Activated T-helper 1 cell treated with Interleukin-2 at 50 U/mL for 16 hours (primary cell): ENCODE measurements at places on chromosomes 16 and 17.
A peak's percentile ranks its signal among the peaks of the same experiment; 100 is the strongest.

GRCh38 chr17:55238179-55238930, 26.4 kb upstream of the HLF start:
- DNase-seq: peak; percentile 83

- DNase-seq: no peak
Observed at GRCh38 chr17:69228576-69228975, at the start of gene ABCA10. Gene ABCA10 (minus strand): TSS chr17:69228824. CDS start chr17:69225358, 3,466 bp downstream.

DNA sequence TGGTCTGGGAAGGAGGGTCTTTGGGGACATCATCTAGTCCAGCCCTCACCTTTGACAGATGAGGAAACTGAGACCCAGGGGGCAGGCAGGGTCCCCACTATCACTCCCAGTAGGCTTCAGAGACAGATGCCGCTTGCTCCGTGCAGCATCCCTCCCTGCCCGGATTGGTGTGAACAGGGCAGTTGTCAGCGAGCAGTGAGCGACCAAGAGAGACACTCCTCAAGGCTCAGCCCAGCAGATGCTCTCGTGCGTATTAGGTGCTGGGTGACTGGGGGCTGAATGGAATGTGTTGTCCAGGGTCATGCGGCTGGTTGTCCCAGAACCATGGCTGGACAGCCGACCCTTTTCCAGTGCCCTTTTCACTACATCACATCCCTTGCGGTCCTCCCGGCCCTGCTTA, 49.0 kb downstream of the MPRIP start:
- DNase-seq: no peak

GRCh38 chr17:16456742-16457316, 35.2 kb downstream of the LRRC75A start:
- no peak for DNase-seq

- DNase-seq: no peak
Observed at GRCh38 chr16:76195056-76195455, 82.1 kb upstream of the CNTNAP4 start.

- no peak for DNase-seq
Observed at GRCh38 chr16:69906838-69907401, 44.2 kb upstream of the CLEC18A start.

DNA sequence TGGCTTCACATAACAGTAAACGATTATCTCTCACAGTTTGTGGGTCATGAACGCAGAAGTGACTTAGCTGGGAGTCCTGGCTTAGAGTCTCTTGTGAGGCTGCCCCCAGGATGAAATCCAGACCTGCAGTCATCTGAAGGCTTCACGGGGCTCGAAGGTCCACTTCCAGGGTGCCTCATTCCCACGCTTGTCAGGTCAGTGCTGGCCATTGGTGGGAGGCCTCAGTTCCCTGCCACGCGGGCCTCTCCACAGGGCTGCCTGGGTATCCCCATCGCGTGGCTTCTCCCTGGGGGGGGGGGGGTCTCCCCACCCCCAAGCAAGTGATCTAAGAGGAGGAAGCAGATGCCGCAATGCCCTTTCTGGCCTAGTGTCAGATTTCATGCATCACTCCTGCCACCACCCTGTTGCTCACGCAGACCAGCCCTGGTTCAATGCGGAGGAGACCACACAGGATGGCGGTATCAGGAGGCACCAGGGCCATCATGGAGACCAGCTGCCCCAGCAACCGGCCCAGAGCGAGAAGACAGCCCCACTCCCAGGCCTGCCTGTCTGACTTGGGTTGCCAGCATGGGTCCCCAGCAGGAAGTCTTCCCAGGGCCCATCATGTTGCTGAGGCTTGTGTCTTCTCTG, 77.3 kb upstream of the CDH5 start:
- no peak for DNase-seq

DNA sequence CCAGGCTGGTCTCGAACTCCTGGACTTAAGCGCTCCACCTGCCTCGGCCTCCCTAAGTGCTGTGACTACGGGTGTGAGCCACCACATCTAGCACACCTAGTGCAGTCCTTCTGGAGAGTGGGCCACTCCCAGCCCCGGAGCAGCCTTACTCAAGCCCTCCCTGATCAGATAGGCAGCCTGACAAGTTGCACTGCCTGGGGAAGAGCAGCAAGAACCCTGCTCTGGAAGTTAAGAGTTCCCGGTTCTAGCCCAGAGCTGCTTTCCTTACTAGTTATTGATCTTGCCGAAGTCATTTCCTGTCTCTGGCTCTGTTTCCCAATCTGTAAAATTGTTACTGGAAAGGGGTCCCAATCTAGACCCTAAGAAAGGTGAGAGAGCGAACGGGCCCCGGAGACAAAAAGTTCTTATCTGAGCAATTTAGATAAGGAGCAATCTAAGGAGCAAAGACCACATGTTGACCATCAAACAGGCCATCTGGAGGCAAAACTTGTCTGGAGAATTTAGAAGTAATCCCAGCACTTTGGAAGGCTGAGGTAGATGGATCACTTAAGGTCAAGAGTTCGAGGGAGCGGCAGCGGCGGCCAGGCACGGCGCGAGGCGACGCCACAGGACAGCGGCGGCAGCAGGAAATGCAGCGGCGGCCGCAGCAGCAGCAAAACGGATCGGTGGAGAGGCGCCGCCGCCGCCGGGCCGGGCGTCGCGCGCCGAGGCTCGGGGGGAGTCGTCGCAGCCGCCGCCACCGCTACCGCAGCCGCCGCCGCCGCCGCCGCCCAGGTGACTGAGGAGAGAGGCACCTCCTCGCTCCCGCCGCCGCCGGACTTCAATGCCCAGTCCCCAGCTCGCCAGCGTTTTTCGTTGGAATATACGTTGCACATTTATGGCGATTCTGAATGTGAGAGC, 4.3 kb upstream of the NAGLU start:
- DNase-seq: peak; percentile 43

DNA sequence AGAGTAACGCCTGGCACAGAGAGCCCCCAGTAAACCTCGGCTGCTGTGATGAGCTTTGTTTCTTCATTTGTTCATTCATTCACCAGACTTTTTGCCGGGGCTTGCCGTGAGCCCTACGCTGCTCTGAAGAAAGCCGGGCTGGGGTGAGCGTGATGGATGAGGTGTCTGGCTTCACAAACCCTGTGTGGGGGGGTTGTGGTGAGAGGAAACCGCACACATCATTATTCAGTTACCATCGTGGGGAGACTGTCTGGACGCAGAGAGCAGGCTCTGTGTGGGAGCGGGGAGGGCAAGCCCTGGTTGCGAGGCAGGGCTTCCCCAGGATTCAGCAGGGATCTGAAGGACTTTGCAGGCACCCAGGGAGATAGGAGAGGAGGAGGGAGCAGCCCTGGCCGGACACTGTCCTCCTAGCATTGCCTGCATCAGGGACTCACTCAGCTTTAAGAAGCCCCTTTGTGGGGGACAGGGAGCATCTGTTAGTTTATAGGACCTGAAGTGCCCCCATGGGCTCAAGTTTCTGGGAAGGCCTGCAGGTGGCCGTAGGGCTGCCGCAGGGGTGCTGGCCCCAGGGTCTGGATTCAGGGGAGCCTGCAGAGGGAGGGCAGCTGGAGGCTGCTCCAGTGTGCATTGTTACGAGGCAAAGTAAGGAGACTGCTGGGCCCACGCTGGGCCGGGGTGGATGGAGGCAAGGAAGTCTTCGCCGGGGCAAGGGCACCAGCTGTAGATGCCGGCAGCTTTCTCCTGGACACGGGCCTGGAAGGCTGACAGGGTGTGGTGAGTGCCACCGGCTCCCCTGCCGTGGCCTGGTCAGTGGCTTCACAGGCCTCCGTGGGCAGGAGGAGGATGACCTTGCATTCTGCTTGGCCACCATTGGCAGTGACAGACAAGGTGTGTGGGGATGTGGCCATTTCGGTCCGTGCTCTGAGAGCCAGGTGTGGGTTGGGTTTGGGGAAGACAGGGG, 334.5 kb downstream of the SEC14L1 start:
- DNase-seq: peak; percentile 49

GRCh38 chr17:76273445-76274111, 8.4 kb downstream of the UBALD2 start:
- no peak for DNase-seq

DNA sequence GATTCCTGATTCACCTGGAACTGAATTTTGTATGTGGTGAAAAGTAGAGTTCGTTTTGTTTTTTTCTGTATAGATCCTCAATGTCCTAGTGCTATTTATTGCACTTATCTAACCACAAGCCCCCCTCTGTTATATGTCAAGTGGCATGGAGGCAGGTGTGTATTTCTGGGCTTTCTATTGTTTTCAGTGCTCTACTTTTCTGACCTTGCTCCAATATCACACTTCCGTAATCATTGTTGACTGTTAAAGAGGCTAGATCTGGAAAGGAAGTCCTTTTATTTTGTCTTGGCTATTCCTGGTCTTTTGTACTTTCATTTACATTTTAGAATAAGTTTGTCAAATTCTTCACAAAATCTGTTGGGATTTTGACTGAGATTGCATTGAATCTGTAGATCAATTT, 26.8 kb upstream of the FBXO47 start:
- DNase-seq: no peak

DNA sequence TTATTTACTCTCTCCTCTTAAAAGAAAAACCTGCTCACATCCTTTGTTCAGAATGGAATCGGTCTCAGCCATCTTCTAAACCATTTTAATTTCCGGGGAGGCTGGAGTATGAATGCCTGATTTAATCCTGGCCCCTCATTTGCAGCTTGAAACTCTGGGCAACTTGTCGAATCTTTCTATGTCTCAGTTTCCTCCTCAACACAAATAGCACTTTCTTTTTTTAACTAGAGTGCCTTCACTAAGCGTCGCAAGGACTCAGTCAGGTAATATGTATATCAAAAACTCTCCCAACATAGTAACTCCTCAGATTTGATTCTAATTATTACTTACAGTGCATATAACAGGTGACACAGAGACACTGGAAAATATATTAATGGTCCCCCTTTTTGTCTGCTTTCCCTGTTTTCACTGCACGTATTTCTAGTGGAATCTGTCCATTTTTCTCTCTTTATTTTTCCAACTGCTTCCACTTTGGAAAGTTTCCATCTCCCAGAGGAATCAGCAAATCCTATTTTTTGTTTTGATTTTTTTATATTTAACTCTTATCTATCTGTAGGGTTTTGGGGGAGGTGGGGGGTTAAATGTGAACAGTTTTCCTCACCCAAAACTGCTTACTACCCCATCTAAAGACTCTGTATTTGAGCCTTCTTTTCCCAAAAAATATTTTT, 18.6 kb downstream of the SNN start:
- DNase-seq: no peak

GRCh38 chr16:85158743-85159178, 46.5 kb upstream of the CIBAR2 start:
- no peak for DNase-seq

DNA sequence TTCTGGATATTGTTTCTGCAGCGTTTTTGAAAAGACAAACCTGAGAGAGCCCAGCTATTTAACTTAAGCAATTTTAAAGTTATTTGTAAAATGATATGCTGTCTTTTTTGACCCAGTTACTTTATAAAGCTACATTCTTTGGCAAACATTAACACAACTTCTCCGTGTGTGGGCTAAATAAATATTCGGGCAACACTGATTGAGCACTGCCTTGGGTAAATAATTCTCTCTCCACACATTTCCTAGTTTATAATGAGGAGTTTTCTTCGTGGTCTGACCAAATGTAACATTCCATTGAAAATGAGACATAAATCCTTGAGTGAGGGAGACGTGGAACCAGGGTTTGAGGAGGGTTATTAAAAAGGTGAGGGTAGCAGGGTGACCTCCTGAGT, 142.8 kb downstream of the WWOX start:
- DNase-seq: no peak

- DNase-seq: no peak
Observed at GRCh38 chr16:46737621-46738214, 10.4 kb downstream of the MYLK3 start.

DNA sequence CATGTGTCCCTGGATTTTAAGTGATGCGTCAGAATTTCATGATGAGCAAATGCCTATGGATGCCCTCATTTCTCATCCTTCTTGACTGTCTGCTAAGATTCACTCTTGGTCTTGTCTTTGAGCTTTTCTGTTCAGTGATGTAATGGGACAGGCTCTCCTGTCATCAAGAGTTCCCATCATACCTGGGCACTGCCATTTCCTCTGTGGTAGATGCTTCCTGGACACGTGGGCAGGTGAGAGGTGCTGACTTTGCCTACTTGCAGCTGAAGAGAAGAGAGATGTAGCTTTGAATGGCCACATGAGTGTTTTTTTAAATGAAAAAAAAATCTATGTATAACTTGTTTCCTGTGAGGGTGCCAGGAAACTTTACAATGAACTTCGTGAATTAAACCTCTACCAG, 557.7 kb downstream of the MAF start:
- no peak for DNase-seq

DNA sequence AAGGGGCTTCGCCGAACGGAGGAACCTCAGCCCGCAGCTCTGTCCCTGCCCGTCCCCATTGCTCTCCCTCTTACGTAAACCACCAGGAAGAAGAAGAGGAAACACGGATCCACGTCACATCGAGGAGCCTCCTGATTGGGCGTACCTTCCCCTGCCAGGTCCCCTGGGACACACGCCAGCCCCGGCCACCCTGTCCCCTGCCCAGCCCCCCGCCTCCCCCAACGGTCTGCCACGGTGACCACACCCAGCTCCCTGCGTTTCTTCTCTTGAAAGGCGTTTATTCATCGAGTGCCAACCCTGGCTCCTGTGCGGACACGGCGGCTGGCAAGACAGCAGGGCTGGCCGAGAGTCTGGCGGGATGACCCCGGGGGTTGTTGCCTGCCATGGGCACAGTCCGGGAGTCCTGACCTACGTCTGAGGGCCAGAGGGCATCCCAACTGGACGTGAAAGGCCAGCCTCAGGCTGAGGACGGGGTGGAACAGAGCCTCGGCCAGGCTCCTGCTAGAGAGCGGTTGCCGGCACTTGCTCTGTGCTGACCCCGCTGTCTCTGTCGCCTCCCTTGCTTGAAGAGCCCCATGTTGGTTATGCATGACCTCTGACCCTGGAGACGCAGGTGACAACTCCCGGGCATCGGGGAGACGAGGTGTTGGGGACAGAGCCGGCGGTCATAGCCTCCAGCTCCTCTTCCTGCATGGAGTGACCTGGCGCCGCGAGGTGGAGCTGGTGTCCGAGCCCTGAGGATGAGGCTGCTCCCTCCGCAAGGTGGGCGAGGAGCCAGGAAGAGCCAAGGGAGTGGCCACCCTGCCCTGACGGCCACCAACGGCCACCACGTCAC, 40.5 kb upstream of the ACSF3 start:
- no peak for DNase-seq

DNA sequence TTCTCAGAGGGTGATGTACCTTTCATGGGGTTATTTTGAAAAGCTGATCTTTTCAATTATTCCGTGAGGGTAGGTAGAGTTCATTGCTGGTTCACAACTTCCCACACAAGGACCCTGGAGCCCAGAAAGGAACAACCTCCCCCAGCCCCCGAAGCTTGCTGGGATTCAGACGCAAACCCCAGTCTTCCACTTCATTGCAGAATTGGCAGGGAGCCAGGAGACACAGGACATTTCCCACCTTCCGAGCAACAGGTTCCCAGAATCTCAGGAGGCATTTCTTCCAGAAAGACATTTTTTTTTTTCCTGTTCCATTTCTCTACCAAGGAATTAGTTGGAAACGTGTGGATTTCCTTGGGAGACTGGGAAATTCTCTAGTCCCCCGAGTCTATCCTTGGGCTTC, 106.1 kb downstream of the GP2 start:
- no peak for DNase-seq
